ENCODE measurements at places on chromosomes 1 and 21.

DNA sequence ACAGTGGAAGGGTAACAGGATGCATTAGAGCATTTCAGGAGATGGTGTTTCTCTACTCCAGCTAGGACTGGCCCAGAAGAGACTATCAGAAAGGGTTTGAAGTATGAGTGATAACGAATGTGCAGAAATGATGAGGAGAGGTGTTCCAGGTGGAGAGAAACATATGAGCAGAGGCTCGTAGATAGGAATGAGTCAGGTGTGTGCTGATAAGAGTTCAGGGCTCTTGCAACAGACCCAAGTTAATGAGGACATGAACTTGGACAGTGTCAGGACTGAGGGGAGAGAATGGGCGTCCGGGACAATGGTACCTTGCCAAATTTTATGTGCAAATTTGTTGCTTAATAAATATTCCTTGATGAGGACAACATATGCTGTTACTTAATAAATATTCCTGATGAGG is 183.9 kb upstream of the NFIA start:
- DNase-seq, result no peak

GRCh38 chr1:48530727-48531351 is 58.8 kb upstream of the SPATA6 start:
- peak; percentile 71 for DNase-seq

DNA sequence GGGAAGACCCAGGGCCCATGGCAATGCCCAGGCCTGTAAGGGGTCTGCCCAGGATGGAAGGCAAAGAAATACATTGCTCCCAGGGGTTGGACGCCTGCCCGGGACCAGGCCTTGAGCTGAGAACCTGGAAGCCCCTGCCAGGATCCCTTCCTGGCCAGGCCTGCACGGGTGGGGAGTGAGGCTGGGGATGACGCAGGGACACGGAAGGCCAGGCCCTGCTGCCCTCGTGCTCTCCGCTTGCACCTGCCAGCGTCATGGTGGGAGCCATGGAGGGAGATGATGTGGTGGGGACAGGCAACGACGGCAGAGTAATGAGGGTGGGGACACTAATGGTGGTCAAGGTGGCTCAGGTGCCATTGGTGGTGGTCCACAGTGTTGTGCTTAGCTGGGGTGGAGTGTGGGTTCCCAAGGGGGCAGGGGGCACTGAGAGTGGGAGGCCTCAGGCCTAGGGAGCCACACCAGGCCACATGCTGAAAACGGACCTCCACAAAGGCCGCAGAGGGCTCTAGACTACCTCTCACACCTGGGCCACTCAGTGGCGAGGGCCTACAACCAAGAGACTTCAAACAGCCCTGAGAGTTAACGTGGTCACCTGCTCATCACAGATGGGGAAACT is 4.3 kb downstream of the HES3 start:
- DNase-seq, result no peak

DNA sequence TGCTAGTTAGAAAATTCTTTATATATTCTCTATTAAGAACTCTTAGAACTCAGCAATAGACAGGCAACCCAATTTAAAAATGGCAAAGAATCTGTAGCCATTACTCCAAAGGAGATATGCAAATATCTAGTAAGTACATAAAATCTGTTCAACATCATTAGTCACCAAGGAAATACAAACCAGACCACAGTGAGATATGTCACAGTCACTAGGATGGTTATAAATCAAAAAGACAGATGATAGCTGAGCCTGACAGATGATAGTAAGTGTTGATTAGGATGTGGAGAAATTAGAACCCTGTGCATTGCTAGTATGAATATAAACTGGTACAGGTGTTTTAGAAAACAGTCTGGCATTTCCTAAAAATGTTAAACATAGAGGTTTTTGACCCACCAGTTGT is 26.6 kb downstream of the SRSF11 start:
- no peak for DNase-seq

GRCh38 chr1:221031458-221032203 is 152.4 kb downstream of the HLX start:
- DNase-seq, result no peak

DNA sequence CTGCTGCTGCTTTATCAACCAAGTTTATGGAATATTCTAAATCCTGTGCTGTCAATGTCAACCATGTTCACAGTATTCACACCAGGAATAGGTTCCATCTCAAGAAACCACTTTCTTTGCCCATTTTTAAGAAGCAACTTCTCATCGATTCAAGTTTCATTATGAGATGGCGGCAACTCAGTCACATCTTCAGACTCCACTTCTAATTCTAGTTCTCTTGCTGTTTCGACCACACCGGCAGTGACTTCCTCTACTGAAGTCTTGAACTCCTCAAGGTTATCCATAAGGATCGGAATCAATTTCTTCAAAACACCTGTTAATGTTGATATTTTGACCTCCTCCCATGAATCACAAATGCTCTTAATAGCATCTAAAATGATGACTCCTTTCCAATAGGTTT is 39.7 kb upstream of the IFNLR1 start:
- no peak for DNase-seq

- DNase-seq, result no peak
Observed at GRCh38 chr1:118815909-118816308, 172.2 kb downstream of the TBX15 start.

GRCh38 chr1:56450004-56450666 is 129.2 kb downstream of the PLPP3 start:
- DNase-seq, result no peak

GRCh38 chr1:50425376-50426107 is 2.3 kb upstream of the DMRTA2 start:
- no peak for DNase-seq

GRCh38 chr1:216936779-216937178 is 213.6 kb upstream of the ESRRG start:
- no peak for DNase-seq

GRCh38 chr1:85465099-85465785 is at the start of gene DDAH1:
TSS of gene DDAH1 (minus strand) at chr1:85465159. CDS start at chr1:85465045, 114 bp downstream.
- DNase-seq, result no peak

- no peak for DNase-seq
Observed at GRCh38 chr1:57252597-57253294, 171.1 kb downstream of the DAB1 start.

GRCh38 chr1:64248065-64248464 is 44.6 kb downstream of the UBE2U start:
- no peak for DNase-seq

- DNase-seq, result no peak
Observed at GRCh38 chr1:18803851-18804250, 55.6 kb downstream of the TAS1R2 start.

DNA sequence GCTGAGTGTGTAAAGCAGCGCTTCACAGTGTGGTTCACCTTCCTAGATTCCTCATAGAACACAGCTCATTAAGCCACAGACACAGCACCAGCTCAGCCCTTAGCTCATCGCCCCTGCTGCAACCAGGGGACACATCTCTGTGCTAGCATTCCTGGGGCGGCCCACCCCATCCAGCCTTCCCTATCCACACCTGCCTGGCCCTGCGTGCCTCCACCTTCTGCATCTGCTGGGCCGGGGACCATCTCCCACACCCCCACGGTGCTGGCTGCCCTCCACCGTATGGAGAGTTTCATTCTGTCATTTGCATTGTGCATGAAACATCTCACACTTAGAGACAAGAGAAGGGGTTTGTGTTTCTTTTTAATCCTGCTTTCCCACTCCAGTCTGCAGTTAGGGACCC is 35.8 kb upstream of the PRSS38 start:
- DNase-seq, result no peak

GRCh38 chr1:117616967-117617366 is 11.1 kb downstream of the TENT5C start:
- DNase-seq, result no peak

- no peak for DNase-seq
Observed at GRCh38 chr1:75980972-75981897, 49.0 kb upstream of the ASB17 start.

GRCh38 chr21:46666941-46667740 is 31.7 kb downstream of the PRMT2 start:
- peak; percentile 12 for DNase-seq

- no peak for DNase-seq
Observed at GRCh38 chr1:85359874-85360721, 83.7 kb upstream of the BCL10 start.

- no peak for DNase-seq
Observed at GRCh38 chr1:214718724-214719123, 115.7 kb downstream of the CENPF start.

All from SHP77 (cell line).